ENCODE measurements at places on chromosomes 1 and 21. TPM values are rescaled to one million over a fixed set of nuclear protein-coding genes. Genes with fewer than 3 reads are reported as not detected.
A peak's percentile ranks its signal among the peaks of the same experiment; 100 is the strongest.

- no peak overlapping the region for H3K4me3 ChIP-seq
- no peak for DNase-seq
- no peaks in the 10 kb centered on the region for H3K4me1 ChIP-seq
- H3K27ac ChIP-seq = no peak overlapping the region
- H3K27me3 ChIP-seq = no peaks in the 10 kb centered on the region
- H3K36me3 ChIP-seq = no peaks in the 10 kb centered on the region
These were observed 987 bp upstream of the CDCP2 start for GRCh38 chr1:54153535-54154439.

GRCh38 chr1:203316626-203317093, 11.3 kb downstream of the BTG2 start:
- H3K4me1 ChIP-seq = peaks cover 44% of the 10 kb centered on the region
- H3K27ac ChIP-seq = no peak overlapping the region
- H3K27me3 ChIP-seq = no peaks in the 10 kb centered on the region

GRCh38 chr1:99964806-99965205, 5.0 kb upstream of the SLC35A3 start:
- H3K4me3 ChIP-seq = no peak overlapping the region
- DNase-seq = no peak
- H3K27me3 ChIP-seq = no peaks in the 10 kb centered on the region
- peaks cover 5% of the 10 kb centered on the region for H3K4me1 ChIP-seq
- no peak overlapping the region for H3K27ac ChIP-seq
- no peaks in the 10 kb centered on the region for H3K36me3 ChIP-seq

The EDARADD gene
- total RNA-seq = 1.7 TPM

The LCE3B gene
- not detected for total RNA-seq

The VHLL gene
- not detected for total RNA-seq

GRCh38 chr1:1001057-1001783, 1.3 kb upstream of the HES4 start:
- peak overlapping the region; percentile 65 for H3K4me3 ChIP-seq
- peaks cover 2% of the 10 kb centered on the region for H3K36me3 ChIP-seq

- H3K27ac ChIP-seq = no peak overlapping the region
- peaks cover 1% of the 10 kb centered on the region for H3K27me3 ChIP-seq
- H3K4me1 ChIP-seq = peaks cover 3% of the 10 kb centered on the region
- DNase-seq = peak; percentile 5
These were observed 254.9 kb downstream of the RHOU start for GRCh38 chr1:228989992-228990827.

DNA sequence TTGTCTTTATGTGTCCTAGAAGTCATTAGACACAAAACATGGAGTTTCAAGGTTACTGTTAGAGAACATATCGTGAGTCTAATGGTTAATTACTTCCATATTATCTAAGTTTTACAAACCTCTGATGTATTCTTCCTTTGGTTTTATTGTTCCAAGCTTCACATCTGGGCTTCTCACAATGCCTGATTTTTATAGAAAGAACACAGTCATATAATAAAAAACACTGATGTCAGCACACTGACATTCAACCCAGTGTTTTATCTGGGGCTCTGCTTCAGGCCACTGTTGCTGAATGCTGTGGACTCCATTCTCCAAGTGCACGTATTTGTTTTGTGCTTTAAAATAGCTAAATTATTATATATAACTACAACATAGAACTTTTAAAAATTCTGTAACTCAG, 232.9 kb downstream of the SMYD3 start:
- H3K27ac ChIP-seq = no peak overlapping the region
- H3K4me3 ChIP-seq = no peak overlapping the region
- no peak for DNase-seq
- no peaks in the 10 kb centered on the region for H3K27me3 ChIP-seq
- H3K36me3 ChIP-seq = peaks cover 4% of the 10 kb centered on the region
- H3K4me1 ChIP-seq = no peaks in the 10 kb centered on the region

DNA sequence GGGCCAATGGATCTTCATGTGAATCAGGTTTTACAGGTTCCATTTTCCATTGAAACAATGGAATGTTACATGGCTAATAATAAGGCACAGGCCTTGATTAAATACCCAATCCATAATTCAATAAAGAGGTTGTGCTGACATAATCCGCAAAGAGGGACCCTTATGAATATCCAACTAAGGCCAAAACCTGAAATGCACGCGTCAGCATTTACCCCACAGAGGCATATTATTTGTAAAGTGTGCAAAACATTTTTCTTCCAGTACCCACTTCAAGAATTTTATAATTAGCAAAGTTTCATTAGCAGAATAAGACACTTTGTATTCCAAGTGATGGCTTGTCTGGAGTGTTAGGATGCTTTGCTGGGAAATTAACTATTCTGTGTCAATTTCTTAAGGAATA, 220.6 kb upstream of the C8B start:
- H3K4me1 ChIP-seq = no peaks in the 10 kb centered on the region
- H3K27me3 ChIP-seq = no peaks in the 10 kb centered on the region
- no peak for DNase-seq
- no peak overlapping the region for H3K4me3 ChIP-seq
- no peak overlapping the region for H3K27ac ChIP-seq

- H3K36me3 ChIP-seq = no peaks in the 10 kb centered on the region
- no peak for DNase-seq
- H3K4me3 ChIP-seq = no peak overlapping the region
- no peaks in the 10 kb centered on the region for H3K4me1 ChIP-seq
These were observed 349.6 kb downstream of the LMO4 start for GRCh38 chr1:87678266-87678665.

GRCh38 chr1:232457595-232457994, 172.3 kb downstream of the SIPA1L2 start:
- H3K4me3 ChIP-seq = no peak overlapping the region
- H3K4me1 ChIP-seq = peaks cover 11% of the 10 kb centered on the region
- H3K27me3 ChIP-seq = no peaks in the 10 kb centered on the region
- H3K27ac ChIP-seq = no peak overlapping the region
- no peaks in the 10 kb centered on the region for H3K36me3 ChIP-seq

DNA sequence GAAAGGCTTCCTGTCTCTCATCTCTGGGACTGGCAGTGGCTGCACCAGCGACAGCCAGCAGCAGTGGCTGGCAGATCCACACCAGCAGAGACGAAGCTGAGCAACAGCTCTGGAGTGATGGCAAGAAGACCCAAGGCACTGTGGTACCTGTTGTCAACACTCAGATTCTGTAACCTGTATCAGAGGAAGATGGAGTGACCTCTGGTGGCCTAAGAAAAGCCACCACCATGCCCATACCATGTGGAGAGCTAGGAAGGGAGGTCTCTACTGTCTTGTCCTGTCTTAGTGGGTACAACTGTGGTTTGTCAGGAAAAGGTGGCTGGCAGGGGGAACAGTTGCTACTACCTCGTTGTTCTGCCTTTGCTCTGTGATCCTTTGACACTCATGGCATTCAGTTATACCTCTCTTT, 22.5 kb upstream of the RHBDL2 start:
- DNase-seq = peak; percentile 8
- no peaks in the 10 kb centered on the region for H3K36me3 ChIP-seq
- no peaks in the 10 kb centered on the region for H3K27me3 ChIP-seq
- H3K4me3 ChIP-seq = no peak overlapping the region

DNA sequence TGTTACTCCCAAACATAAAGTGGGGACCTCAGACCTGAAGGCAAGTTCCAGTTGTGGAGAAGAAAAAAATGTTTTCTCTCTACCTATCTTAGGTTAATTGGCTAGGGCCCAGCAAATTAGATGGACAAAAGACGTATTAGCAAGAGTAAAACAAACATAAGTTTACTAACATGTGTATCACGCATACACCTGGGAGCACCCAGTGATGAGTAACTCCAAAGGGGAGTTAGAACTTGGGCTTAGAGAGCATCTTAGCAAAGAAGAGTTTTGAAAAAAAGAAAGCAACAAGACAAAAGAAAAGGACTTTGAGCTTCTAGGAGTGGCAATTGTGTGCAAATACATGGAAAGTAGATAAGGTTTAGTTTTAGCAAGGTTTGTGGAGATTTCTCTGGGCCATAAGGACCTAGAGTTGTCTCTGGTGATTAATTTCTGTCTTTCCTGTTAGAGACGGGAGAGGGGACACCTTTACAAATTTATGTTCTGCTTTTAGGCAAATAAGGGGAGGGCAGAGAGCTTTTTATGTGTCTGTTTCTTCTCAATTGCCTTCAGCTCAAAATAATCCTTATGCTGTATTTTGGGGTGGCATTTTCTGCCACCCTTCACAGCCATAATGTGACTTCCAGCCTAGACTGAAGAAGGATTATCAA, 76.7 kb upstream of the PTGFRN start:
- peaks cover 20% of the 10 kb centered on the region for H3K4me1 ChIP-seq
- H3K27ac ChIP-seq = no peak overlapping the region
- no peak for DNase-seq
- no peak overlapping the region for H3K4me3 ChIP-seq

DNA sequence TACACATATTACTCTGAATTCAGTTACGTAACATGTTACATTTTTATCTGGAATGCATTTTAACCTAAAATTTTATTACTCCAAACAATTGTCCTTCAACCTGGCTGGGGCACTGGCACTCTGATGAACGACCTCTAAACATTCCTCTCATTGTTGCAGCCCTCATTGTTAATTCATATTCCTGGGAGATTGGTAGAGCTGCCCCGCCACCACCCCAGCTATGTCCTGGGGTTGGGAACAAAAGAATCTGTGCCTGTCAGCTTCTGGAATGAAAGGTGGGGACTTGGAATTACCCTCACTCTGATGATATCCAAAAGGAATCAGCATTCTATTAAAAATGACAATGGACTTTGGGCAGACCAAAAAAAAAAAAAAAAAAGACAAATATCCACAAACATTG, 38.0 kb upstream of the DESI2 start:
- H3K36me3 ChIP-seq = no peaks in the 10 kb centered on the region
- no peaks in the 10 kb centered on the region for H3K4me1 ChIP-seq
- H3K27ac ChIP-seq = no peak overlapping the region
- no peak overlapping the region for H3K4me3 ChIP-seq

DNA sequence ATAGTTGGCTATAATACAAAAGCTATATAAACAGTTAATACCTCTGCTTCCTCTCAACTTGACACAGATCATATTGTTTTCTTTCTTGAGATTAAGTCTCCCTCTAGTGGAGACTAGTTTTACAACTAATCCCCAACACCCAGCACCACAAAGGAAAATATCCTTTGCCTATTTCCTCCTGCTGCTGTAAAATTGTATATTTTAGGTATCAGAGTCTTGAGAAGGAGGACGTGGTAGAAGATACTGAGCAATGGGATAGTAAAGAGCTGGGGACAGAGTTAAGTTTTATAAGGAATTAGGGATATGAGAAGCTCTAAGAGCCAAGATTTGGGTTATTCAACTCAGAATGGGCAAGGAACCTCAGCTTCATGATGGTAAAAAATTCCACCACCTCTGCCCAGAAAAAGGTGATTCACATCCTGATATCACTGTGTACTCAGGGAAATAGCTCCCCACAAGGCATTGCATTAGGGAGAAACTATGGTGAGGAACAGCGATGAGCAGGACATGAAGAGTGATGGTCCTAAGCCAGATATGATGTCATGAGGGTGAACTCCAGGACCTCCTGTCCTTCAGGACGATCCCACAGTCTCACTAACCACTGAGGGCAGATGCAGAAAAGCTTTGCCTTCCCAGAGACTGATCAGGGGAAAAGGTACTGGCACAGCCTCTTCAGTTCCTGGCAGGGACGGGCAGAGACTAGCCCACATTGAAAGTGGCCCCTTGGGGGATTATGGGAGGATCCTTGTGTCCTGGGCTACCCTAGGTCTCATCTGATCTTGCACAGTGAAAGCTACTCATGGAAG, 14.7 kb upstream of the CFAP126 start:
- DNase-seq = no peak
- H3K36me3 ChIP-seq = no peaks in the 10 kb centered on the region
- peaks cover 16% of the 10 kb centered on the region for H3K4me1 ChIP-seq
- no peak overlapping the region for H3K27ac ChIP-seq
- no peaks in the 10 kb centered on the region for H3K27me3 ChIP-seq

DNA sequence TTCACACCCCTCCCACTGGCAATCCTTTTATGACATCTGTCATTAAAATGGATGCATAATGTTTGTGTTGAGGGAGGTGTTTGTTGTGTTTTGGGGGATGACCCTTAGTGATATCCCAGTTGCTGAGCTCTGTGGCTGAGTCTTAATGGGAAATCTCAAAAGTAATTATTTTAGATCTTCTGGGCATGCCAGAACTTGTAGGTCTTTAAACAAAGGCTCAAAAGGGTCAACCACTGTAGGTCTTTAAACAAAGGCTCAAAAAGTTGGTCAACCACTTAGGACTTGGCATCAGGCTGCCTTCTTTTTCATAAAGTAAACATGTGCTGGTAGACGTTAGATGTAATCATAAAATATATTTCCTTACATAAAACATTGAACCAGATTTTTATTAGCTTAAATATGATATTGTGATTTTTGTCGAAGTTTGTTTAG, 78.0 kb downstream of the CDC14A start:
- no peak overlapping the region for H3K27ac ChIP-seq
- DNase-seq = no peak
- peaks cover 46% of the 10 kb centered on the region for H3K36me3 ChIP-seq
- H3K4me3 ChIP-seq = no peak overlapping the region

DNA sequence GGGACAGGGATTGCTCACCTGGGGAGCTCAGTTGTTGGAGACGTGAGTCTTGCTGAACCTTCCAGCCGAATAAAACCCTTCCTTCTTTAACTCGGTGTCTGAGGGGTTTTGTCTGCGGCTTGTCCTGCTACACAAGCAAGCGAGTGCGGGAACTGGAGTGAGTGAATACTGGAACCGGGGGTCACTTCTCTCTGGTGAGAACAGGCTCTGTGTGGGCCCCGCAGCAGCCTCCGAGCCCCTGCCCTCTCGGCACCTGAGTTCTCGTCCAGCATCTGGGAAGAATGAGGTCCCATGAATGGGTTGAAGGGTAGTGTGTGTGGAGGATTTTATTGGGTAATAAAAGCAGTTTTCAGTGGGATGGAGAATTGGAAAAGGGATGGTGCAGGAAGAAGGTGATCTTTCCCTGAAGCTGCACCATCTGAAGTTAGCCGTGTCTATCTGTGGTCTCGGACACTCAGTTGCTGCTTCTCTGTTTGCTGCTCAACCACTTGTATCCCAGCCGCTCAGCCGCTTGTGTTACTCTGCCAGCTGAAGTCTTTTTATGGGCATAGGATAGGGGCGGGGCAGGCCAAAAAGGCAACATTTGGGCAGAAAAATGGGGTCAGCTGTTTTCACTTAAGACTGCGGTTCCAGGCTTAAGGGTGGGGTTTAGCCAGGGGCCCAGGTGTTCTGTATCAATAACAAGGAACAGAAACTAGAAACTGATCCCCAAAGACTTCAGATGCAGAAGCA, 450.6 kb upstream of the CAMK1G start:
- H3K27me3 ChIP-seq = no peaks in the 10 kb centered on the region
- H3K27ac ChIP-seq = no peak overlapping the region
- no peaks in the 10 kb centered on the region for H3K36me3 ChIP-seq
- H3K4me1 ChIP-seq = no peaks in the 10 kb centered on the region

GRCh38 chr1:26119892-26120608, 8.4 kb downstream of the PDIK1L start:
- H3K27me3 ChIP-seq = no peaks in the 10 kb centered on the region
- peak overlapping the region; percentile 85 for H3K27ac ChIP-seq
- peaks cover 41% of the 10 kb centered on the region for H3K4me1 ChIP-seq
- peak overlapping the region; percentile 31 for H3K4me3 ChIP-seq

The SEMA6C gene
- total RNA-seq = 3.4 TPM
